NCI-H82 (cell line): ENCODE measurements at places on chromosomes 6 and 20.

- no peak for DNase-seq
Measured at GRCh38 chr20:9615766-9616454, 101.5 kb downstream of the LAMP5 start.

- DNase-seq = no peak
Measured at GRCh38 chr6:166589786-166590574, 3.5 kb upstream of the RAMACL start.

- DNase-seq = no peak
Measured at GRCh38 chr6:84501315-84501714, 263.1 kb downstream of the TBX18 start.

DNA sequence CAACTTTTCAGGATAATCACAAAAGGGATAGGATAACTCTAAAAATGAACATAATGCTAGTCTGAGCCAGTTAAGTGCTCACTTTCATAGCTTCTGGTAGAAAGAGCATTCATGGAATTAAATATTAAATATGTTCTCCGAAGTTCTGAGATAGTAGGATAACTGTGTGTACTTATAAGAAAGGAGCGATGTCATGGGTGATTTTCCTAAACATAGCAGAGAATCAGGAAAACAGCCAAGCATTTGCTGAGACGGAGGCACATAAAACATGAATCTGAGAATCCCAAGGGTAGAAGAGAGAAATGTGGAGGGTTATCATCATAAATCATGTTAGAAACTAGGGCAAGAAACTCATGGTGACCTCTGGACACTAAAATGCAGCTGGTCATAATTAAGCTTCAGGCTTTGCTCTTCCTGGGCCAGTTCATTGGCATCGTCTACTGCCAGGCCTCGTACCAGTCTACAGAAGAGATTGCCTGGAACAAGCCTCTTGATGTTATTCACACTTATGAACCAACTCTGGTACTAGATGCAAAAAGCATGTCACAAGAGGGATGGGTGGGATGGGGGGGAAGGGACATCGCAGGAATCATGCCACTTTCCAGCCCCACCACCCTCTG is 436.6 kb downstream of the PRKN start:
- DNase-seq = no peak

- DNase-seq = no peak
Measured at GRCh38 chr6:252775-253535, 39.3 kb upstream of the DUSP22 start.

- DNase-seq = no peak
Measured at GRCh38 chr6:11386323-11386722, 151.2 kb upstream of the TMEM170B start.

- no peak for DNase-seq
Measured at GRCh38 chr20:59937150-59937549, 3.0 kb downstream of the PPP1R3D start.
